ENCODE measurements at places on chromosomes 16 and 17.

GRCh38 chr17:56939869-56940484 lies 20.9 kb downstream of the COIL start:
- DNase-seq = no peak

GRCh38 chr16:72975809-72976437 lies 72.0 kb downstream of the ZFHX3 start:
- no peak for DNase-seq

DNA sequence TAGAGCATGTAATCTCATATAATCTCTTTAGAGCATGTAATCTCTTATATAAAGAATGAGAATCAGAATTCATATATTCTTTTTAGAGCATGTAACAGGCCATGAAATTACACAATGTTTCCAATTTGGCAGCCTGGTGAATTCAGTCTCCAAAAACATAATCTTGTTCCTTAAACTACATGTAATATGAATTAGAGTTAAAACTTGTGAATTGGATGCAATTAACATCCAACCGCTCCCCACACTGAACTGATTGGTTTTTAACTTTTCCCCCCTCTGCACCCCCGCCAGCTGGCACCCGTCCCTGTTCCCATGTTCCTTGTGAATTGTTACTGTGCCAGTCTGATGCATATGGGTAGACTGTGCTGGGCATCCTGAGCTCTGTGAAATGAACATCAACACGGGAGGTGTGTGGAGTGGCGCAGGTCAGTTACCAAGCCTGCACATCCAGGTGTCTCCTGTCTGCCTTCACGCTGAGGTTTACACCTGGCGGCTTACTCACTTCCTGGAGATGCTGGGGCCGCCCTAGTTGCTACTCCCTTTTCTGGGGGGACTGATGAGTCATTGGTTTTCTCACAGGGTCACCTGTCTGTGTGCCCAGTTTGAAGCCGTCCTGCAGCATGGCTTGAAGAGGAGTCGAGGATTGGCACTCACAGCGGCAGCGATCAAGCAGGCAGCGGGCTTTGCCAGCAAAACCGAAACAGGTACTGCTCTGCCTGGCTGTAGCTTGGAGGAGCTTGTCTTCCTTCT lies 50.4 kb downstream of the SNX29 start:
- DNase-seq = no peak

- DNase-seq = no peak
These were observed 1.4 kb downstream of the ZG16 start for GRCh38 chr16:29779474-29779873.
